Transverse colon (tissue), 4 donors: ENCODE measurements at places on chromosomes 2 and 18. TPM values are rescaled to one million over a fixed set of nuclear protein-coding genes. Genes with fewer than 3 reads are reported as not detected.

DNA sequence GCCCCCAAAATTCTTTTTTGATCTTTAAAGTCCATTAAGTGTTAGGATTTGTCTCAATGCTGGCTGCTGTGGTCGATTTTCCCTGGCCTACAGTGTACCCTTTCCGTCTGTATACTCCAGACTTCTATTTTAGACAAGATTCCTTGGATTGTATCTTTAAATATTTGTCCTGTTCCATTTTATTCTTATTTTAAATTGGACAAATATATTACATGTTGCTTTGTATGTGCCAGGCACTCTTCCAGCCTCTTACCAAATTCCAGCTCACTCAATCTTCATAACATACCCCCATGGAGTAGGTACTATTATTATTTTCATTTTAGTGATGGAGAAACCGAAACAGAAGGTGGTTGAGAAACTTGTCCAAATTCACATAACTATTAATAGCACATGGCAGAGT lies 58.1 kb downstream of the VWA3B start:
- no peak overlapping the region for H3K27ac ChIP-seq
- H3K4me1 ChIP-seq: no peaks in the 10 kb centered on the region
- no peak for DNase-seq
- H3K36me3 ChIP-seq: no peaks in the 10 kb centered on the region
- H3K27me3 ChIP-seq: no peaks in the 10 kb centered on the region

- H3K4me3 ChIP-seq: no peak overlapping the region
- H3K36me3 ChIP-seq: no peaks in the 10 kb centered on the region
- peak; percentile 59 for DNase-seq
- no peaks in the 10 kb centered on the region for H3K27me3 ChIP-seq
Observed at GRCh38 chr2:238868616-238869292, 20.9 kb downstream of the TWIST2 start.

DNA sequence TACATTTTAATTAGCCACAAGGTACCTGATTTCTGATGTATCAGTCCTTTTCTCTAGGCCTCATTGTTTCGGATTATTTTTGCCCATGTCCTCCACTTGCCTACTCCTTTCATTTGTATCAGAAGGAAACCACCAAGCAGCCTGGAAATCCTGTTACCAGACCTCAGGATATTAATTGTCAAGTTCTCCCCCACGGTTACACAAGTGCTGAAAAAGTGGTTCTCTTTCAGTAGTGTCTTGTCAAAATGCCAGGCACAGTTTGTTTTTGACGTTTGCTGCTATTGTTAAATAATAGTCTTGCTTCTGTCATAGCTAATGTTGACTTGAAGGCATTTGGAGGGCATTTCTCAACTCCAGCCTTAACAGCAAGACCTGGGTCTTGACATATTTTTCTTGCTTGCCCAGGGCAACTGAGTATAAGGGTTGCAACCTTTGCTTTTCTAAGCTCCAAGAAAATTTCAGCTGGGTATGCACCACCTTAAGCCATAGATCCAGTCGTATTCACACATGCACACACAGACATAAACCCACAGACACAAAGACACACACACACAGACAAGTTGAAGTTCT lies 31.0 kb downstream of the INSIG2 start:
- H3K4me1 ChIP-seq: peaks cover 17% of the 10 kb centered on the region
- H3K27ac ChIP-seq: no peak overlapping the region
- no peaks in the 10 kb centered on the region for H3K27me3 ChIP-seq
- H3K4me3 ChIP-seq: no peak overlapping the region

DNA sequence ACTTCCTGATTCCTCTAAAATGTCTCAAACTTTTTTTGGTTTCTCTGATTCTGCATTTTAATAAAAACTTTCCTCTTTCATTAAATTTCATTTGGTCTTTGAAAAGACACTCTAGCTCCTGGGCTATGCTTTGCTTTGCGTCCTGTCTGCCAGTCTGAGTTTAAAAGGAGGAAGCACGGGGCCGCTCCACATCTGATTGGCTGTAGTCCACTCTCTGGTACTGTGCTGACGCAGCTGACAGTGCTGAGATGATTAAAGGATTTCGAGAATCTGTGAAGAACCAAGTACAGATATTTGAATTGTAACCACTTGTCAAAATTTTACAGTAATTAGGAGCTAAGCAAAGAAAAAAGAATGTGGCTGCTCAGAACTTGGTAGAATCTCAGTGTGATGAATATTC lies 199.6 kb upstream of the HNMT start:
- H3K4me3 ChIP-seq: no peak overlapping the region
- no peaks in the 10 kb centered on the region for H3K4me1 ChIP-seq
- H3K27me3 ChIP-seq: no peaks in the 10 kb centered on the region
- no peaks in the 10 kb centered on the region for H3K36me3 ChIP-seq
- DNase-seq: no peak

DNA sequence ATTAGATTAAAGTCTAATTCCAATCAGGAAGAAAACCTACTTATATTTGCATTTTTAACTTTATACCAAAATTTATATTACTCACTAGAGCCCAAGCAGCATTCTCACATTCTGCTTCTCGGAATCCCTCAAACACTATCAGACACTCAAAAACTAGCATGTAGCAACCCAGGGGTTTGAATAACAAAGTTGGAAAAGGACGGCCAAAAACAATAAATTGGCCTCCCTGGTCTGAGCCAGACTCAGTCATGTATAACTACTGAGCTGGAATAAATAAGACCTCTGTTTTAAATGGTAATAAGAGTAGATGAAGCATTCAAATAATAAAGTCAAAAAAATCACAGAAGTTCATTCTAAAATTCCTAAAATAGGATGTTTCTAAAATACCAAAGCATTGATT lies 290.9 kb downstream of the IRS1 start:
- H3K4me1 ChIP-seq: no peaks in the 10 kb centered on the region
- no peak overlapping the region for H3K27ac ChIP-seq
- H3K27me3 ChIP-seq: no peaks in the 10 kb centered on the region
- H3K36me3 ChIP-seq: no peaks in the 10 kb centered on the region
- H3K4me3 ChIP-seq: no peak overlapping the region

DNA sequence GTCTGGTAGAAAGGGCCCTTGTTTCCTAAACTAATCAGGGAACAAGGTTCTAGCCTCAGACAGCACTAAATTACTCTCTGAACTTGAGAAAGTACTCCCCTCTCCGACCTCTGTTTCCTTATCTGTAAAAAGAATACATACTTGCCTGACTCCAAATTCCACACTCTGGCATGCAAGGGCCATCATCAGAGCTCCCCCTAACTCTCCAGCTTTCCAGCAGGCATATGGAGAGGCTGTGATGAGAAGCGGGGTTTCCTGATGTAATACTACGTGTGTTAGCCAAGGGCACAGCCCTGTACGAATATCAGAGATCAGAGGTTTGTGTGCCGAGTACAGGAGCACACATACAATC lies 1.8 kb upstream of the EVA1A start:
- no peak for DNase-seq
- H3K4me3 ChIP-seq: no peak overlapping the region
- H3K36me3 ChIP-seq: no peaks in the 10 kb centered on the region
- no peak overlapping the region for H3K27ac ChIP-seq

- no peaks in the 10 kb centered on the region for H3K4me1 ChIP-seq
- H3K27me3 ChIP-seq: no peaks in the 10 kb centered on the region
- DNase-seq: no peak
Observed at GRCh38 chr2:132825601-132826000, 155.6 kb upstream of the LYPD1 start.

- no peak overlapping the region for H3K4me3 ChIP-seq
- no peaks in the 10 kb centered on the region for H3K36me3 ChIP-seq
- no peaks in the 10 kb centered on the region for H3K27me3 ChIP-seq
- H3K4me1 ChIP-seq: no peaks in the 10 kb centered on the region
- no peak for DNase-seq
Observed at GRCh38 chr2:152134488-152135280, 35.8 kb upstream of the CACNB4 start.

DNA sequence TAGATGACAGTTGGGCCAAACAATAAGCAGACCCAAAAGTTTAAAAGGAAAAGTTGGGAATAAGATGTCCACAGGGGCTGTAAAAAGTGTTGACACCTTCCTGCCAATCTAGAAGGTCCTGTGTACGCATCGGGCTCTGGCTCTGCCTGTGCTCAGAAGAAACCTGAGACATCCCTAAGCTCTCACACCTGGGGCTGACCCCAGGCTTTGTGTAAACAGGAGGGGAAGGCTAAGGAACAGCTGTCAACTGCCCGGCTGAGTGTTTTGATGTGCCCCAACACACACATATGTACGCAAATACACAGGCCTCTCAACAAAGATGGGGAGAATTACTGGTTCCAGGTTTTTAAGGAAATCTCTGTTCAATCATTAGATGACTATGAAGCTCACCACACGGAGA lies 59.5 kb downstream of the TMEM131 start:
- no peak overlapping the region for H3K4me3 ChIP-seq
- H3K27me3 ChIP-seq: no peaks in the 10 kb centered on the region
- H3K36me3 ChIP-seq: no peaks in the 10 kb centered on the region
- DNase-seq: peak; percentile 35

GRCh38 chr2:239563561-239563960 lies 162.7 kb upstream of the HDAC4 start:
- peaks cover 12% of the 10 kb centered on the region for H3K27me3 ChIP-seq
- H3K36me3 ChIP-seq: no peaks in the 10 kb centered on the region

- H3K27me3 ChIP-seq: no peaks in the 10 kb centered on the region
- no peaks in the 10 kb centered on the region for H3K36me3 ChIP-seq
- DNase-seq: no peak
- H3K4me3 ChIP-seq: no peak overlapping the region
- H3K27ac ChIP-seq: no peak overlapping the region
Observed at GRCh38 chr2:25814681-25815080, 63.6 kb downstream of the ASXL2 start.

- H3K36me3 ChIP-seq: no peaks in the 10 kb centered on the region
- peaks cover 44% of the 10 kb centered on the region for H3K4me1 ChIP-seq
- H3K27ac ChIP-seq: no peak overlapping the region
- H3K4me3 ChIP-seq: no peak overlapping the region
- no peak for DNase-seq
- H3K27me3 ChIP-seq: no peaks in the 10 kb centered on the region
Observed at GRCh38 chr2:8537562-8538155, 144.2 kb upstream of the ID2 start.

- H3K27me3 ChIP-seq: no peaks in the 10 kb centered on the region
- no peaks in the 10 kb centered on the region for H3K36me3 ChIP-seq
- DNase-seq: no peak
- H3K4me1 ChIP-seq: no peaks in the 10 kb centered on the region
Observed at GRCh38 chr18:24741965-24742724, 281.7 kb downstream of the HRH4 start.

- H3K27me3 ChIP-seq: no peaks in the 10 kb centered on the region
- H3K36me3 ChIP-seq: no peaks in the 10 kb centered on the region
- peaks cover 15% of the 10 kb centered on the region for H3K4me1 ChIP-seq
- peak; percentile 48 for DNase-seq
- peak overlapping the region; percentile 52 for H3K27ac ChIP-seq
Observed at GRCh38 chr2:190627448-190628412, 21.2 kb upstream of the NAB1 start.

DNA sequence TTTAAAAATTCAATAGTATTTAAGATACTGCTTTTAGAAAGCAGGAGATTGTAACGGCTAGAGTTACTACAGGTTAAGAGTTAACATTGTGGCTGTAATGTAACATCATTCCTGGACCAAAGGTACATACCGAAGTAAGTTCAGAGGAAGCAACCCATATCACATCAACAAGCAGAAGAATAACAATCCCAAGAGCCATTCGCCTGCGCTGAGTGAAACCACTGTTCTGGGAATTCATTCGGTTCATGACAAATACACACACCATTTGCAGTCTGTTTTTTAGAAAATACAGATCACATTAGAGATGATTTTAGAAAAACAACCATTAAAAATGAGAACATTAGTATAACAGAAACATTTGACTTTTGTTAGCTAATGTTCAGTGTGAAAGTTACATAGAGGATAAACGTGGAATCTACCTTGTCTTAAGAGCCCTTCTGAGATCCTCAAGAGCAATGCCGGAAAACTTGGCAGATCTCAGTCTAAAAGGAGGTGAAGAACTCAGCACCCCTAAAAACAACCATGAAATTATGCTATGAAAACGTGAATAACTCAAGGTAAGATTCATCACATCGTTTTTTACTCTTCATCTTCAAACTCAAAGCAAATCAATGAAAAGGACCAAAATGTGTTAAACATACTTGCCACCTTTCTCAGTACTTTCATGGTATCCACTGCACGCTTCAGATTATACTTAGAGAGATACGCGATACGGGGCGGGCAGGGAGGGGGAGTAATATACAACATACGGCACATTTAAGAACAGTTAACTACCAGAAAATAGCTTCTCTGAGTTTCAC lies 1.2 kb downstream of the SLC35F5 start:
- DNase-seq: peak; percentile 11
- H3K4me3 ChIP-seq: peak overlapping the region; percentile 69
- no peaks in the 10 kb centered on the region for H3K27me3 ChIP-seq
- H3K36me3 ChIP-seq: no peaks in the 10 kb centered on the region
- H3K27ac ChIP-seq: peak overlapping the region; percentile 93

GRCh38 chr2:228762565-228762964 lies 508.5 kb downstream of the PID1 start:
- no peak overlapping the region for H3K27ac ChIP-seq
- no peak for DNase-seq

DNA sequence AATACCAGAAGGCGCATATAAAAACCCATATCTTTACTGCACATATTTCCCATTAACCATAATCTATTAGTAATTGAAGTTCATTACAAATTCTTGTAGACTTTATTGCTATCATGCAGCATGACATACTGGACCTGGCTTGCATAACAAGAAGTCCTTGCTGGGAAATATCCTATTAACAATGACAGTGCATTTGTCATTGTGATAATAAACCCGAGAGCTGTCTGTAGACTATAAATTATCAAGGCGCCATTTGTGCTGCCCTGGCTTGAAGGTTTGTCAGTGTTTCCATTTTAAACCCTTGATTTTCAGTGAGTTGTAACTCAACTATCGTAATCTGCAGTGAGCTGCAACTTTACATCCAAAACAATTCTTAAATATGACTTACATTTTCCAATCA lies 59.0 kb downstream of the HNMT start:
- no peak for DNase-seq
- H3K27ac ChIP-seq: no peak overlapping the region

DNA sequence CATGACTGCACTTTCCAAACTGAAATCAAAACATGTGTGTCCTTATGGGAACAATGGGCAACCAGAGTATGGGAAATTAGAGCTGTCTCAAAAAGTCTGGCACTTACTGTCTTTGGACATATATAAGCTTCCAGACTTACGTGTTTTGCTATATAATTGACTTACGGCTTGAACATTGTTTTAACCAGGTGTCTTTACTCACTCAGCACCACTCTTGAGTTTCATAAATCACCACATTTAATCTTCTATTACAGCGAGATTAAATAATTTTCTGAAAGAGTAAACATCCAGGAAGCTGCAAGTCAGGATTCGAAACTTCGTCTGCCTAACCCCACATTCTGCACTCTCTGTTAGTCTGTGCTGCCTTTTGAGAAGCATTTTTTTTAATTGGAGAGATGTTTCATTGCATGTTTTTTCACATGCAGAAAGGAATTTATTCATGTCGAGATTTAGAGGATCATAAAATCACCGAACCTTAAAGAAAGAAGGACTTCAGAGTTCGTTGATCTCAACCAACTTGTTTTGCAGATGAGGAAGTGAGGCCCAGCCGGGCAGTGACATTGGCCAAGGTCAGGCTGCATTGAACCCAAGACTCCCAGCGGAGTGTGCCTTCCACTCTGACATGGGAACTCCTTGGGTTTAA lies 137.3 kb downstream of the SETBP1 start:
- H3K27ac ChIP-seq: peak overlapping the region; percentile 49
- no peak for DNase-seq
- H3K27me3 ChIP-seq: no peaks in the 10 kb centered on the region

The TP53I3 gene
- 153 TPM for total RNA-seq

The TCF23 gene
- not detected for total RNA-seq

The RIT2 gene
- total RNA-seq: not detected

The EFEMP1 gene
- total RNA-seq: 34.8 TPM

The IL1R2 gene
- 13.5 TPM for total RNA-seq

The NOSTRIN gene
- total RNA-seq: 44.5 TPM

The STARD6 gene
- not detected for total RNA-seq

The CERS6 gene
- total RNA-seq: 47.6 TPM

The C2orf92 gene
- total RNA-seq: 13.8 TPM
